ENCODE measurements at places on chromosomes 16 and 17. TPM values are rescaled to one million over a fixed set of nuclear protein-coding genes. Genes with fewer than 3 reads are reported as not detected.
A peak's percentile ranks its signal among the peaks of the same experiment; 100 is the strongest.

- peak overlapping the region; percentile 70 for H3K4me3 ChIP-seq
- H3K27me3 ChIP-seq: peaks cover 65% of the 10 kb centered on the region
- peak; percentile 94 for DNase-seq
- no peak overlapping the region for H3K27ac ChIP-seq
- H3K36me3 ChIP-seq: no peaks in the 10 kb centered on the region
- H3K4me1 ChIP-seq: peaks cover 5% of the 10 kb centered on the region
Observed at GRCh38 chr17:49497148-49498028, 2.3 kb downstream of the NGFR start.

The ENPP7 gene
- total RNA-seq: not detected

GRCh38 chr17:58268774-58269556 is 11.8 kb downstream of the MPO start:
- H3K27me3 ChIP-seq: peaks cover 13% of the 10 kb centered on the region
- H3K4me1 ChIP-seq: no peaks in the 10 kb centered on the region
- peak; percentile 37 for DNase-seq
- H3K4me3 ChIP-seq: no peak overlapping the region
- no peaks in the 10 kb centered on the region for H3K36me3 ChIP-seq

DNA sequence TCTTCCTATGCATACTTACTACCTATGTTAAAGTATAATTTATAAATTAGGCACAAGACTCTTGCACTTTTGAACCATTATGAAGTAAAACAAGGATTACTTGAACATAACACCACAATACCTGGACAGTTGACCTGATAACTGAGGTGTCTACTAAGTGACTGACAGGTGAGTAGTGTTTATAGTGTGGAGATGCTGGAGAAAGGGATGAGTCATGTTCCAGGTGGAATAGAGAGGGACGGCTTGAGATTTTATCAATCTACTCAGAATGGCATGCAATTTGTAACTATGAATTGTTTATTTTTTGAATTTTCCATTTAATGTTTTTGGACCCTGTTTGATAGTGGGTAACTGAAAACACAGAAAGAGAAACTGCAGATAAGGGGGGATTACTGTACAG is 287.6 kb downstream of the MAP2K6 start:
- no peak overlapping the region for H3K27ac ChIP-seq
- no peaks in the 10 kb centered on the region for H3K27me3 ChIP-seq
- H3K4me1 ChIP-seq: no peaks in the 10 kb centered on the region
- no peak for DNase-seq
- H3K4me3 ChIP-seq: no peak overlapping the region
- H3K36me3 ChIP-seq: no peaks in the 10 kb centered on the region

- H3K4me3 ChIP-seq: peak overlapping the region; percentile 94
- H3K4me1 ChIP-seq: peaks cover 5% of the 10 kb centered on the region
- no peak for DNase-seq
Observed at GRCh38 chr16:21598206-21598605, 1.2 kb upstream of the METTL9 start.

The CD300A gene
- total RNA-seq: 28.2 TPM

The TMED6 gene
- 0.53 TPM for total RNA-seq

DNA sequence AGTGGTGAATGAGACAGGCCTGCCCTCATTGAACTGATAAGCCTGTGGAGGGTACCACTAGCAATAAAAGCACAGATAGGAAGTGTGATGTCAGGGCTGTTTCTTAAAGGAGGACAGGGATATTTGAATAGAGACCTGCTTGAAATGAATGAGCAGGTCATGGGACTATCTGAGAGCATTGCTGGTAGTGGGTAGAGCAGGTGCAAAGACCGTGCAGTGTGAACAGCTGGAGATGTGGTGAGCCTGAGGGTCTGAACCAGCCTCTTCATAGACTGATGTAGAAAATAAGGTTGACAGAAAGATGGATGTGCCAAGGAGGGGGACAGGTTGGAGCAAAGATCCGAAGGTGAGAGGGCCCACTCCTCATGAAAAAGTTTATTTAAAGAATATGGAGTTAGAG is 2.4 kb downstream of the NUP93 start:
- H3K4me3 ChIP-seq: no peak overlapping the region
- peaks cover 3% of the 10 kb centered on the region for H3K36me3 ChIP-seq
- H3K4me1 ChIP-seq: no peaks in the 10 kb centered on the region
- no peak for DNase-seq
- H3K27ac ChIP-seq: no peak overlapping the region

The SLC5A11 gene
- not detected for total RNA-seq

DNA sequence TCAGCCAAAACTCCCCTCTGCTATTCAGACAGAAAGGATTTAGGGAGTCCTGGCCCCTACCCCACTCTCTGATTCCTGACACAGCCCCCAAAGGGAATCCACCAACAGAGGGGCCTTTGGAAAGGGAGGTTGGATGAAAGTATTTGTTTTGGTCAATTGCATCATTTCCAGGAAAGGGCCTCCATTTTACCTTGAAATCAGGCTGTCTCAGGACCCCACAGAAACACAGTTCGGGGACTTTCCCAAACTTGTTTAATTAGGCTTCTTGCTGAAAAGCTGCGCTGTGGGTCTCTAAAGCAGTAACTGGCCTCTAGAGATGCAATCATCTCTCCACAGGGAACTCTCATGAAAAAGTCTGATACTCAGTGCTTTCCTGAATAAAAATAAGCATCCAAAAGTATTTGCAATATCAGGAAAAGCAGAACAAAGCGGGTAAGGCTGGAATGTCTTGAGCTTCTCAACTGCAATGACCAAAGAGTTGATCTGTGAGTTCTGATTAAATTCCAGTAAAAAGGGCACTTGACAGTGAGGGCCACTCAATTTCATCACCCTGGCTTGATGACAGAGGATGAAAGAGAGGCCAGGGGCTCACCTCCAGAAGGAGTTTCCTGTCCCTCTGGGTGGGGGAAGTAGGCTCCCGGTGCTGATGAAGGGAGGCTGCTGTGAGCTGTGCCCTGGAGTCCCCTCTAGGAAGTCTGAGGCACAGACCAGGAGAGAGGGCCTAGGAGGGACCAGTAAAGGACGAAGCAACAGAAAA is 36.3 kb downstream of the LYRM9 start:
- peaks cover 7% of the 10 kb centered on the region for H3K4me1 ChIP-seq
- peak; percentile 46 for DNase-seq
- no peaks in the 10 kb centered on the region for H3K36me3 ChIP-seq
- no peak overlapping the region for H3K4me3 ChIP-seq

The KCNJ18 gene
- total RNA-seq: not detected

- peaks cover 19% of the 10 kb centered on the region for H3K4me1 ChIP-seq
- H3K36me3 ChIP-seq: no peaks in the 10 kb centered on the region
- no peak overlapping the region for H3K4me3 ChIP-seq
- peak; percentile 42 for DNase-seq
- no peaks in the 10 kb centered on the region for H3K27me3 ChIP-seq
Observed at GRCh38 chr17:78717431-78717980, 64.6 kb downstream of the CYTH1 start.

The CCT6B gene
- 2.0 TPM for total RNA-seq

The METTL23 gene
- 39.9 TPM for total RNA-seq

The COG1 gene
- total RNA-seq: 27.8 TPM

The TMEM100 gene
- 0.78 TPM for total RNA-seq

DNA sequence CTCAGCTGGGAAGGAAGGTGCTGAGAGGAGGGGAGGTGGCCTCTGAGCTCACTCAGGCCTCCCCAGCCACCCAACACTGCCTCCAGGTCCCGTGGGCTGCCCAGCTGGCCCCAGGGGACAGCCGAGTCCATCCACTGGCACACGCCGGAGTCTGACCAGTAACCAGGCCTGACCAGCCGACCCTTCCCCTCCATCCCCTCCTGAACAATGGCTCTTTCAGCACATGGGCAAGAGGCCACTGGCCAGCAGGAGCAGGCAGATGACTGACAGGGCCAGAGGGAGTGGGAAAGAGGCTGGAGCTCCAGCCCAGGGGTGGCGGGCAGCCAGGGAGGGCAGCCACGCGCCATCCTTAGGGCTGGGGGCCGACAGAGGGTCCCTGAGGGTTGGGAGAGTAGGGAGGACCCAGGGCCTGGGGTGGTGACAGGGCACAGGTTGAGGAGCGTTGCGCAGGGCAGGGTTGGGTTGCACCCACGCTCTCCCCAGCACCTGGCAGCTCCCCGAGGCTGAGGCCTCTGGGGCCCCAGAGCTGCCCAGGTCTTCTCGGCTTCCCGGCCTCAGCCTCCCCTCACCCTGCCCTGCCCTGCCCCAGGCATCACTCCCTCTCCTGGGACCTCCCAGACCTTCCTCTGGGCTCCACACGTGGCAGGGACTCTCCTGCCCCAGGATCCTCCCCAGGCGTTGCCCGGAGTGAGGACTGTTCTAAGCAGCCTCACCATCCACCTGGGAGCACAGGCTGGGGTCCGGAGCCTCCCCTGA is 20.2 kb upstream of the SLC38A10 start:
- H3K4me1 ChIP-seq: no peaks in the 10 kb centered on the region
- DNase-seq: no peak
- no peaks in the 10 kb centered on the region for H3K27me3 ChIP-seq

The CCDC182 gene
- total RNA-seq: not detected

DNA sequence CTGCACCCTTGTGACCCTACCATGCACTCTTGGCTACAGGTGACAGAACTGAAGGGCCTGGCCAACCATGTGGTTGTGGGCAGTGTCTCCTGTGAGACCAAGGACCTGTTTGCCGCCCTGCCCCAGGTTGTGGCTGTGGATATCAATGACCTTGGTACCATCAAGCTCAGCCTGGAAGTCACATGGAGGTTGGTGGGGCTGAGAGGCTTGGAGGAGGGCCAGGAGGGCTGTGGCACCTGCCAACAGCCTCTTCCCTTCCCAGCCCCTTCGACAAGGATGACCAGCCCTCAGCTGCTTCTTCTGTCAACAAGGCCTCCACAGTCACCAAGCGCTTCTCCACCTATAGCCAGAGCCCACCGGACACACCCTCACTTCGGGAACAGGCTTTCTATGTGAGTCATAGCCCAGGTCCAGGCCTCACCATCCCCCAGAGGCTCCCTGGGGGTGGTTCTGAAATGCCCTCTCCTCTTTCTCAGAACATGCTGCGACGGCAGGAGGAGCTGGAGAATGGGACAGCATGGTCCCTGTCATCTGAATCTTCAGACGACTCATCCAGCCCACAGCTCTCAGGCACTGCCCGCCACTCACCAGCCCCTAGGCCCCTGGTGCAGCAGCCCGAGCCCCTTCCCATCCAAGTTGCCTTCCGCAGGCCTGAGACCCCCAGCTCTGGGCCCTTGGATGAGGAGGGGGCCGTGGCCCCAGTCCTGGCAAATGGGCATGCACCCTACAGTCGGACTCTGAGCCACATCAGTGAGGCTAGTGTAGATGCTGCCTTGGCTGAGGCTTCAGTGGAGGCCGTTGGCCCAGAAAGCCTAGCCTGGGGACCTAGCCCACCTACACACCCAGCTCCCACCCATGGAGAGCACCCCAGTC is 13.0 kb downstream of the RIPOR1 start:
- peaks cover 48% of the 10 kb centered on the region for H3K36me3 ChIP-seq
- no peak for DNase-seq
- peaks cover 3% of the 10 kb centered on the region for H3K27me3 ChIP-seq
- no peaks in the 10 kb centered on the region for H3K4me1 ChIP-seq
- H3K4me3 ChIP-seq: no peak overlapping the region

Data from endodermal cell (in vitro differentiated cells).